ENCODE measurements at places on chromosomes 11 and 22. TPM values are rescaled to one million over a fixed set of nuclear protein-coding genes. Genes with fewer than 3 reads are reported as not detected.

Gene CD3E
- total RNA-seq = 515 TPM

GRCh38 chr11:577611-577894 lies 1.3 kb downstream of the PHRF1 start:
- H3K4me3 ChIP-seq = peak overlapping the region; percentile 88
- H3K4me1 ChIP-seq = peaks cover 58% of the 10 kb centered on the region
- H3K27ac ChIP-seq = peak overlapping the region; percentile 87
- H3K27me3 ChIP-seq = peaks cover 15% of the 10 kb centered on the region

DNA sequence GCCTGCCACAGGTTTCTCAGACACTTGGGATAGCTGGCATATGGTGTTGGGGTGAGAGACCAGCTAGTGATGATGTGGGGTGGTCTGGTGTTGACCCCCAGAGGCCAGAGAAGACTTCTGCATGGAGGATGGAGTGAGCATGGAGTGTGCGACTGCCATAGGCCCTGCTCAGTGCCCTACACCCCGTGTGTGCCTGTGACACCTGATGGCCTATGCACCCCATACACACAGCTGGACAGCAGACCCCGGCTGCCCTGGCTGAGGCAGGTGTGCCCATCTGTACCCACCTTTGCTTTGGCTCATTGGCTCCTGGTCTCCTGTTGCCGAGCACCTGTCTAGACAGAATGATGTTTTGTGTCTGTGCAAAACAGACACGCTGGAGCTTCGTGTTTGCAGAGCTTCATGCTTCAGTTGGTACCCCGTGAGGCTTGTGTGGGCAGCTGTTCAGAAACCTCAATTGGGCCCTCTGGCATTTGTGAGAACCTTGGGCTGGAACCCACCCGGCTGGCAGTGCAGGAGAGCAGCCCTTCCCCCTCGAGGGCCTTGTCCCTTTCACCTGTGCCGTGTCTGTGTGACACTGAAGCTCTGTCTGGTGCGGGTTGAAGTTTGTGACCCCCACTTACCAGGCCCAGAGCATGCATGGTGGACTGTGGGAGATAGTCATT lies 27.6 kb downstream of the BCR start:
- no peak for DNase-seq
- H3K27me3 ChIP-seq = no peaks in the 10 kb centered on the region
- H3K4me1 ChIP-seq = peaks cover 1% of the 10 kb centered on the region
- no peak overlapping the region for H3K27ac ChIP-seq
- H3K36me3 ChIP-seq = peaks cover 8% of the 10 kb centered on the region

GRCh38 chr11:68955607-68955958 lies 25.2 kb downstream of the MRGPRD start:
- H3K27me3 ChIP-seq = peaks cover 2% of the 10 kb centered on the region
- peaks cover 4% of the 10 kb centered on the region for H3K4me1 ChIP-seq
- no peaks in the 10 kb centered on the region for H3K36me3 ChIP-seq
- no peak overlapping the region for H3K4me3 ChIP-seq
- H3K27ac ChIP-seq = no peak overlapping the region

- DNase-seq = peak; percentile 49
- peak overlapping the region; percentile 99 for H3K27ac ChIP-seq
- H3K4me3 ChIP-seq = peak overlapping the region; percentile 99
- H3K36me3 ChIP-seq = peaks cover 47% of the 10 kb centered on the region
Measured at GRCh38 chr22:35400501-35400790, 506 bp downstream of the MCM5 start.

Gene HTR3A
- total RNA-seq = not detected

Gene UPB1
- 0.31 TPM for total RNA-seq

Gene KDM4D
- 0.89 TPM for total RNA-seq

DNA sequence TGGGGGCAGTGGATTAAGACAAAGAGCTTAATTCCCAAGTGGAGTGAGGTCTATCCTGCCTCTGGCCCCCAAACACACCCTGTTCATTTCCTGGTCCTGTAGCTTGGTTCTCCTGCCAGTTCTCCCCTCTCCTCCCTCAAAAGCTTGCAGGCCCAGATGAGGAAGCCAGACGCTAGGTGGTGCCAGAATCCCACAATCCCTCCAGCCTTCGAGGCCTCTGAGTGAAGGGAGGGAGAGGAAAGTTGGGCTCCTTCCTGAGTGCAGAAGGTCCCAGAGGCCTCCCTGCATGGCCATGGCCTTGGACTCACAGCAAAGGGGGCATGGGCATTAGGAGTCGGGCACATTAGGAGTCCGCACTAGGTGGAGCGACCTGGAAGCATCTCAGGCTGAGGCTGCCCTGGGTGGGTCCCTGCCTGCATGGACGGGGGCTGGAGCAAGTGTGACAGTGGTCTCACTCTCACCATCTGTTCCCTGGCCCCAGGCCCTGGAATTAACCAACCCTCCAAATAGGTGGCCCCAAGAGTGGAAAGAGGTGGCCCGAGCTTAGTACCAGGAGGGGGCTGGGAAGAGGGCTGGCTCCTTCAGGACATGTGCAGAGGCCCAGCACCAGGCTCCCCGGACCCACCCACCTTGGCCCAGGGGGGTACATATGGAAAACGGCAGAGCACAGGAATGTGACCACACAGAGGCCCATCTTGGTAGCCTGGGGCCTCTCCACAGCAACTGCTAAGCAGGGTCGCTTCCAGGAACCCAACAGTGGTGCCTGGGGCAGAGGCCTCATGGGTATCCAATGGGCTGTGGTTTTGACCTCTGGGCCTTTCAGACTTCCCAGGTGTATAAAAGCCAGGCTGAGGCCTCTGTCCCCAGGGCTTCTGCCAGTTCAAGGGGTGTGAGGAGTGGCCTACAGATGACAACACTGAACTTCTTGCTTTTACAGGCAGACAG lies 5.2 kb downstream of the FXYD2 start:
- H3K4me1 ChIP-seq = peaks cover 87% of the 10 kb centered on the region
- H3K36me3 ChIP-seq = no peaks in the 10 kb centered on the region
- DNase-seq = no peak
- no peak overlapping the region for H3K4me3 ChIP-seq
- H3K27ac ChIP-seq = peak overlapping the region; percentile 74

DNA sequence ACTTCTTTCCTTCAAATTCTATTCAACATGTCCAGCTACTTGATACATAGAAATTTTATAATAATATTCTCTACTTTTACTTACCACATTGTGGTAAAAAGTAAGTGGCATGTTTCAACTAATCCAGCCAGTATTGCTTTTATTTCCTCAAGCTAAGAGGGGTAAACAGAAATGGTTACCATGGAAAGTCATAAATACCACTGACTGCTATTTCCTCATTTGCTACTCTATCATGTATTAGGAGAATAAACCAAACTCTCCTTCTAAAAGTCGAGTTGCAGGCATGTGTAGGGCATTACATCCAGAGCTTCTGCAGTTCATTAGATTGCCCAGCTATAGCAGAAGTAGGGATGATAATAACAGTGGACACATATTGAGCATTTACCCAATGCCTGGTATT lies 208.4 kb downstream of the MAML2 start:
- no peak for DNase-seq
- no peak overlapping the region for H3K4me3 ChIP-seq
- no peaks in the 10 kb centered on the region for H3K27me3 ChIP-seq
- H3K4me1 ChIP-seq = peaks cover 37% of the 10 kb centered on the region

DNA sequence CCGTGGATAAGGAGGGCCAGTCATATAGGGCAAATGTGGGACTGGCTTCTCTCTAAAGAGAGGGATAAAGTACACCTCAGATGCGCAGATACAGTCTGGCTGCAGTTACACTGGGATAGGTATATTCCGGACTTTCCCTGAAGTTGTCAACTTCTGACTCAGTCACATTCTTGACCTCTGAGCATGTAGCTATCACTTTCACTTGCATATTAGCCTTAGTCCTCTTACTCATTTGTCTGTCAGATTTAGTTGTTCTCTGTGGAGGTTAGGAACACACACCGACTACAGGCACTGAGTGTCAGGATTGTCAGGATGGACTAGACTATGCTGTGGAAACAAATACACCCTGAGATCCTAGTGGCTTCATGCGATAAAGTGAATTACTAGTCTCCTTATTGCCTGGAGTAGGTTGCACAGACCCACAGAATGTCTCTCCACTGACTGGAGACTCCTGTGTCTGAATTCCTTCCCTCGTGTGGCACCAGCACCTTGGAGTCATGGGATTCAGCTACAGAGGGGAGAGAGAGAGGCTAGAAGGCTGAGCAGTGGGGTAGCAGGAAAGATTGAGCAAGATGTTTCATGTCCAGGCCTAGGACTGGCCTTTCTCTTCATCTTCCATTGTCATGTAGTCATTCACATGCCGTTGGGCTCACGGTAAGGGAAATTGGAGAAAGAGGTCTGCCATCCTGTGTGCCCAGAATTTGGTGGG lies 654.3 kb downstream of the NTM start:
- H3K27ac ChIP-seq = no peak overlapping the region
- no peaks in the 10 kb centered on the region for H3K4me1 ChIP-seq
- no peak overlapping the region for H3K4me3 ChIP-seq
- H3K36me3 ChIP-seq = no peaks in the 10 kb centered on the region

GRCh38 chr11:77517226-77517625 lies 43.3 kb upstream of the PAK1 start:
- no peak for DNase-seq
- peaks cover 2% of the 10 kb centered on the region for H3K4me1 ChIP-seq
- H3K27me3 ChIP-seq = peaks cover 13% of the 10 kb centered on the region
- no peak overlapping the region for H3K27ac ChIP-seq
- no peaks in the 10 kb centered on the region for H3K36me3 ChIP-seq

Gene SMTN
- total RNA-seq = 51.0 TPM

Gene MLC1
- total RNA-seq = 8.3 TPM

Gene MMP26
- not detected for total RNA-seq

DNA sequence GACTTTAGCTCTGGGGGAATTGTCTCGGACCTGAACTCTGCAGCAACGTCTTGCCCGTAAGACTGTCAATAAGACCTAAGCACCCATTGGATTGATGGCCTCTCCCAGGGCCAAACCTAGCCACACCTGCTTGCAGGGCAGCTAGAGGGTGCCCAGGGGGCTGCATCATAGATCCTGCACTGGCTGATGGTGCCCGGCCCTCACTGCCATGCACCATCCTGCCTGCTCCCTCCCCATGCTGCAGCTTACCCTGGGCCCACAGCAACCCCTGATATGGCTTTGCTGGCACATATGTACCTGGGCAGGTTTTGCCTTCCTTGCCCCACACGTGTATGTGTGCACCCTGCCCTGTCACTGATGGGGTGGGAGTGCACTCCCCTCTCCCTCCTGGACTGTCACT lies 8.9 kb upstream of the BBOX1 start:
- H3K36me3 ChIP-seq = no peaks in the 10 kb centered on the region
- no peak overlapping the region for H3K4me3 ChIP-seq
- DNase-seq = no peak
- H3K27ac ChIP-seq = no peak overlapping the region

DNA sequence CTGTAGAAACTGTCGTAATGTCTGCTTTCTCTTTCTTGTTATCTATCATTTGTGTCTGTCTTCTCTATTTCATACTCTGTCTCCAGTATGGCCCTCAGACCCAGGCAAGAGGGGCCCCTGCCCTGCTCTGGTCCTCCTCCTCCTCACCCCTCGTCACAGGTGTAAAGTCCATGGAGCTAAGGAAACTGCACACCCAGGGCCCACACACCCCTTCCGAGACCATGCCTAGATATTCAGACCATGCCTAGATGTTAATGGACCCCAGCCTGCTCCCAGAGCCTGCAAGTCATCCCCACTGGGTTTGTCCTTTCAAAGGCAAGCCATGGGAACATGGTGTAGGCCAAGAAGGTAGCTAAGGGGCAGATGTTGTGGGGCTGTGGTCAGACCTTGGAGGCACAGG lies 24.1 kb upstream of the ANO1 start:
- H3K36me3 ChIP-seq = no peaks in the 10 kb centered on the region
- no peaks in the 10 kb centered on the region for H3K4me1 ChIP-seq
- H3K4me3 ChIP-seq = no peak overlapping the region
- H3K27ac ChIP-seq = no peak overlapping the region

DNA sequence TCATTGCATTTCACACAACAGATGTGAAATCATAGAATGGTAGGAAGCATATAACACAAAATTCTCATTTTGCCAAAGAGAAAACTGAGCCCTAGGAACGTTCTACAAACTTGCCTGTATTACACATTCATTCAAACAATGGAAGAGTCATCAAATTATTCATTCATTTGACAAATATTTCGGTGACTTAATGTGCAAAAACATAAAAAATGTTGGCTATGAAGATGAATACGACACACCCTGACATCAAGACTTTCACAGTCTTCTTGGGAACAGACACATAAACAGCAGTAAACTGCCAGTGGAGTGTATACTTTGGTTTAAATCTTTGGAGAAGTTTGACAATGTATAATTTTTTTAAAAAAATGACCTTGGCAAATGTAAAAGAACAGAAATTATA lies 20.4 kb upstream of the C11orf87 start:
- no peak overlapping the region for H3K27ac ChIP-seq
- no peak for DNase-seq
- no peaks in the 10 kb centered on the region for H3K36me3 ChIP-seq
- H3K27me3 ChIP-seq = no peaks in the 10 kb centered on the region
- H3K4me3 ChIP-seq = no peak overlapping the region
- no peaks in the 10 kb centered on the region for H3K4me1 ChIP-seq

DNA sequence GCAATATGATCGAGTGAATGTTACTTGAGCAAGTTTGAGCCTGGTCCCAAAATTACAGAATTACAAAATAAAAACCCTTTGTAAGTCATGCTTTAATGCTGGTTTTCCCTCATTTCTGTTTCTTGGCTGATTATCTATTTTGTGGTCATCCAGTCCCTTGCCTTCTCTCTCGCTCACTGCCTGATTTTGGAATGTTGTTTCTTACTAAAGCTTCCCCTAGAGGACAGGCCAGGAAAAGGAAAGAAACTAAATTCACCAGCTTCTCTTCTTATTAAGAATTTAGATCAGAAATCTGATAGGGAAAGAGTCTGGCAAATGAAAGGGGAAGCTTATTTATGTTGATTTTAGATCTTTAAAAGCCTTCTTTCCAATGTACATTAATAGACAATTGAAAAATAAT lies 16.6 kb upstream of the BDNF start:
- no peak for DNase-seq
- H3K4me1 ChIP-seq = peaks cover 5% of the 10 kb centered on the region
- H3K27ac ChIP-seq = no peak overlapping the region
